ENCODE measurements at places on chromosomes 12 and 14.

- no peak for DNase-seq
Measured at GRCh38 chr14:84976805-84977204, 553.1 kb upstream of the FLRT2 start.

GRCh38 chr14:70713511-70713916 lies 71.8 kb downstream of the TTC9 start:
- DNase-seq, result no peak

GRCh38 chr12:102096855-102097254 lies 23.1 kb downstream of the NUP37 start:
- no peak for DNase-seq

- no peak for DNase-seq
Measured at GRCh38 chr12:131478468-131478867, 232.4 kb upstream of the SFSWAP start.

- DNase-seq, result no peak
Measured at GRCh38 chr14:37170237-37170636, 2.2 kb downstream of the SLC25A21 start.

GRCh38 chr12:54159140-54159539 lies 29.6 kb downstream of the SMUG1 start:
- no peak for DNase-seq

DNA sequence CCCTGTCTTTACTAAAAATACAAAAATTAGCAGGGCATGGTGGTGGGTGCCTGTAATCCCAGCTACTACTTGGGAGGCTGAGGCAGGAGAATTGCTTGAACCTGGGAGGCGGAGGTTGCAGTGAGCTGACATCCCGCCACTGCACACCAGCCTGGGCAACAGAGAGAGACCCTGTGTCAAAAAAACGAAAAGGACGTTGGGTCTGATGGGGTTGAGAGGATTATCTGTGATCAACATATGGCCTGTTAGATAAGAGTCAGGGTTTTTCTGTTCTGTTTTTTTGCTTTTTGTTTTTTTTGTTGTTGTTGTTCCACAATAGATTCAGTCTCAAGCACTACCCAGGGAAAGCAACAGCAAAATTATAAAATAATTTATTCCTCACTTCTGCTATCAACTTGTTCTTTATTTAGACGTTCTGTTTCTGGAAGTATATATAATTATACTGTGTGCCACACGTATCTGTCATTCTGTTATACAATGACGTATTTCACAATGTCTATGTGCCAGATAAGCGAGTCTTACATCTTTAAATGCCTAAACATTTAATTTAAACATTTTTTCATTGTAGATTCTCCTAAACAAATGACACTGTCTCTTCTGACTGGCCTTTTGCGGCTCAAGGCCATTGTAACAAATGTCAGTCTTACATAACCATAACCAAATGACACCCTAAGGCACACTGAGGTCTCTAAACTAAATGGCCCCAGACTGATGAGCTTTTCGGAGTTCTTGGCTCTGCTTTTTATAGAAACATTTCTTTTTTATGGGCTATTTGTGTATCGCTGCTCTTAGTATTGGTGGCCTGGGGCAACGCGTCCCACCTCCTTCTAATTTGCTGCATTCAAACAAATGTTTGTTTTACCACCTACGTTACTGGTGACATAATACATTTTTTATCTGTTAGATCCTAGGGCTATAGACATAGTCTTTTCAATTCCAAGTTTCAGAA lies 7.2 kb upstream of the P2RX4 start:
- no peak for DNase-seq

DNA sequence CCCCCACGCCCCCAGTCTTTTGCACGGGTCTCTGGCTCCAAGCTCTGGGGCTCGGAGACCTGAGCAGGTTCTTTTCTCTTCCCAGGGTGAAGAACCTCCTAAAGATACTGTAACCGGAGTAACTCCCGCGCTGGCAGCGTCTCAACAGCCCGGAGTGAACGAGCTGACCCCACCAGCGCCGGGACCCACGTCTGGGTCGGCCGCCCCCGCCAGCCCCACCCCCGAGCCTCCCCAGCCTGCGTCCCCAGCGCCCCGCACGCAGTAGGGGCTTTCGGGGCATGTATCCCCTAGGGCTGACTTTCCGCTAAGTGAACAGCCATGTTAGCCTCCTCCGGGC lies 858 bp downstream of the SLC35F4 start:
- no peak for DNase-seq

DNA sequence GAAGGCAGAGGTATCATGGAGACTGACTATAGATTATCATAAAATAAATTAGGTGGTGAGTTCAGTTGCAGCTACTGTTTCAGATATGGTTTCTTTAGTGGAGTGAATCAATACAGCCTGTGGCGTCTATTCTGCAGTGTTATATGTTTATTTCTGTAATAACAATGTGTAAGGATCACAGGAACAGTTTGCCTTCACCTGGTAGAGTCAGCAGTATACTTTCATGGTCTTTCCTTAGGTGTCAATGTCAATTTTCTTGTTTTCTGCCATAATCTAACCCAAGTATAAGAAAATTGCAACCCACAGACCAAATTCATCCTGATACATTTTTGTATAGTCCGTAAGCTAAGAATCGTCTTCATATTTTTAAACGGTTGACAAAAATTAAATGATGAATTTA lies 140.4 kb upstream of the ATF7IP start:
- DNase-seq, result no peak

GRCh38 chr12:125186471-125187147 lies 121.4 kb downstream of the AACS start:
- no peak for DNase-seq
